ENCODE measurements at places on chromosomes 4 and X. TPM values are rescaled to one million over a fixed set of nuclear protein-coding genes. Genes with fewer than 3 reads are reported as not detected.

- no peak for DNase-seq
- H3K27me3 ChIP-seq: no peaks in the 10 kb centered on the region
- no peak overlapping the region for H3K27ac ChIP-seq
- H3K4me1 ChIP-seq: no peaks in the 10 kb centered on the region
- H3K36me3 ChIP-seq: peaks cover 8% of the 10 kb centered on the region
These were observed 6.0 kb upstream of the TEC start for GRCh38 chr4:48275686-48276085.

DNA sequence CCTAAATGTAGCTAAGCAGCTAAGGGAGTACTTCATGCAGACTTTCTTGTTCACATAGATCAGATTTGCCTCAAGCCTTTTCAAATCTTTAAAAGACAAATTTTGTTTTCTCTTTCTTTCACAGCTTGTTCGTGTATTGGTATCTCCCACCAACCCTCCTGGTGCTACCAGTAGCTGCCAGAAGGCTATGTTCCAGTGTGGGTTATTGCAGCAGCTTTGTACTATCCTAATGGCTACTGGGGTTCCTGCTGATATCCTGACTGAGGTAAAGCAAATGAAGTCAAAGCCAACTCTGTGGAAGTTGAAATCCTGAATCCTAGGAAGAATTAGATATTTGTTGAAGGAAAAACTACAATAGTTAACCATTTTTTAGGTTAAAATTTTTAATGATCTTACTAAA lies 62.6 kb downstream of the USO1 start:
- no peaks in the 10 kb centered on the region for H3K4me1 ChIP-seq
- H3K4me3 ChIP-seq: no peak overlapping the region
- no peak overlapping the region for H3K27ac ChIP-seq
- peaks cover 59% of the 10 kb centered on the region for H3K36me3 ChIP-seq

DNA sequence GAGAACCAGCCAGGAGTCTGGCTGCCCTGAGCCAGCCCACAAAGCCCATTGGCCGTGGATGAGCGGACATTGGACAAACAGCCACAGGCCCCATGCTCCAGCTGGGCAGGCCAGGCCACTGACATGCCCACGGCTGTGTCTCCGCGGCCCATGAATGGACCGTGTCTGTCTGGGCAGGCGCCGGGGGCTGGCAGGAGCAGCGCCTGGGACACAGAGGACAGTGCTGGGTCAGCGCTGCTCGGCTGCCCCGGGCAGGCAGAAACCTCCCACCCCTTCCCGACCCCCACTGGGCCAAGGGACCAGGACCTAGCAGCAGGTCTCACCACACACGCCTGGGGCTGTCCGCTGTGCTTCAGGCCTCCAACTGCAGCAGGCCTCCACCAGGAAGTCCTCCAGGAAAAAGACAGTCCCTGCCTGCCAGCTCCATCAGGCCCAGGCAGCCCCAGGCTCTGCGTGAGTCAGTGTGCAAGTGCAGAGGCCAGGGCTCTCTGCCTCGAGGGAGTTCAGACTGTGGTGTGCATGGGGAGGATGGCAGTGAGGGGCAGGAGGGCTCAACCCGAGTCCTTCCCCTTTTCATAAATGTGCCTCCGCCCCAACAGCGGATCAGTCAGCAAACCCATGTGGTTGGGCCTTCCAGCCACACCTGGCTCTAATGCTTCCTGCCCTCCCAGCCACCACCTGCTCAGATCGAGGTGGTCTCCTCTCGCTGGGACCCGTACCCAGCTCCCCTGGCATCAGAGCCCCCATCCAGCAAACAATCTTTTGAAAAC lies 17.2 kb upstream of the FGFR3 start:
- no peak overlapping the region for H3K4me3 ChIP-seq
- no peak for DNase-seq
- H3K4me1 ChIP-seq: peaks cover 2% of the 10 kb centered on the region
- no peaks in the 10 kb centered on the region for H3K27me3 ChIP-seq

DNA sequence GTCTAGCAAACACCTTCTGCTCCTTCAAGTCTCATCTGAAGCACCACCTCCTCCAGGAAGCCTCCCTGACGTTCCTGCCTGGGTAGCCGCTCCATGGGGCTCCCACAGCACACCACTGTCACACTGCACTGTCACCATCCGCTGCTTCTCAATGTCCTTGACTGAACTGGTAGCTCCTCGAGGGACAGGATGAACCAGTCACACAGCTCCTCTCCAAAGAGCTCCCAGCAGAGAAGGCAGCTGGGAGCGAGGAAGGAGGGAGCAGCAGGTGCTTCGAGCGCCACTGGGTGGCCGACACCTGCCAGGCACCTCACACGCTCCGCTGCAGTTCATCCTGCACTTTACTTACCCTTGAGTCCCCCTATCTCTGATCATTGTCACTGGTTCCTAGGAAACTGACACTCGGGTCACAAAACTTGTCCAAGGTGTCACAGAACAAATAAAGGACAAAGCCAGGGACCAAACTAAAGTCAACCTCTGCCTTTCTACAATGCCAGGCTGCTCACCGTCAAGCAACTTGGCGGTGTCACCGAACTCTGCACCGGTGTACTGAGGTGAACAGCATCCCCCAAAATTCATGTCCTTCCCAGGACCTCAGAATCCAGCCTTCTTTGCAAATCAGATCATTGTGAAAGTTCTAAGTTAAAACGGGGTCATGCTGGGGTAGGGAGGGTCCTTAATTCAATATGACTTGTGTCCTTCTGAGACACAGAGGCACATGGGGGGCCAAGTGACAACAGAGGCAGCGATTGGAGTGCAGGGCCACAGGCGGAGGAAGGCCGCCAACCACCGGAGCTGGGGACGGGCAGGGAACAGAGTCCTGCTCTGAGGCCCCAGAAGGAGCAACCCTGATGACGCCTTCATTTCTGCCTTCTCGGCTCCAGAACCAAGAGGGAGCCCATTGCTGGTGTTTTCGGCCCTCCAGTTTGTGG lies 5.5 kb upstream of the S100P start:
- no peak overlapping the region for H3K4me3 ChIP-seq
- H3K27ac ChIP-seq: no peak overlapping the region
- no peaks in the 10 kb centered on the region for H3K4me1 ChIP-seq
- peaks cover 15% of the 10 kb centered on the region for H3K36me3 ChIP-seq

DNA sequence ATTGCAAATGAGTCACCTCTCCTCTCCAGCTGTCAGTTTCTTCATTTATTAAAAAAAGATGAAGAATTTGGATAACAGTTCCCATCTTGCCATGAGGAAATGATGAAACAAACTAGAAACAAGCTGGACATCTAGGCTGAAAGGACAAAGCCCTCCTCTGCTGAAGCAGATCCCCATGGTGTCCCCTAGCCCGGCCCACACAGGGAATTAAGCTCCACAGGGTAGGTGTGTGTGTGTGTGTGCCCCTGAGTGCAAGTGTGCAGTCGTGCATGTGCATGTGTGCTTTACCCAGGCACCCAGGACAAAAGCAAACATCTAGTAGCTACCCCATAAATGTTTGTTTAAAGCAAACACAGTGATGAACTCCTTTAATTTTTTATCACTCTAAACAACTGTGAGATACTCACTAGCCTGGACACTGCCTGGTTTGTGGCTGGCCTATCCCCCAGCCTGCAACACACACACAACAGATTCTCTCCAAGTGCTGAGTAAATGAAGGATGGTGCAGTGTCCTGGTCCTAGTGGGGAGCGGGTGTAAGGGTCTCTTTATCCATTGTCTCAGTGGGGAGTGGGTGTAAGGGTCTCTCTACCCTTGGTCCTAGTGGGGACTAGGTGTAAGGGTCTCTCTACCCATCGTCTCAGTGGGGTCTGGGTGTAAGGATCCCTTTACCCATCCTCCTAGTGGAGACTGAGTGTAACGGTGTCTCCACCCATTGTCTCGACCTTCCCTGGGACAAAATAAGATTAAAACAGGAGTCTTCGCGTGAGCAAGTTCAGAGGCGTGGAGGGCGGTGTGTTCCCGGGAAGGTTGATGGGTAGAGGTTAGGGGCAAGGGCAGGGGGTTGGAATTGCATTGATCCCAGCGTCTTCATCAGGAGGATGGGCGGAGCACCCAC lies 688 bp upstream of the EVC start:
- no peak for DNase-seq
- H3K4me3 ChIP-seq: peak overlapping the region; percentile 80
- peaks cover 19% of the 10 kb centered on the region for H3K36me3 ChIP-seq
- peaks cover 5% of the 10 kb centered on the region for H3K27me3 ChIP-seq

DNA sequence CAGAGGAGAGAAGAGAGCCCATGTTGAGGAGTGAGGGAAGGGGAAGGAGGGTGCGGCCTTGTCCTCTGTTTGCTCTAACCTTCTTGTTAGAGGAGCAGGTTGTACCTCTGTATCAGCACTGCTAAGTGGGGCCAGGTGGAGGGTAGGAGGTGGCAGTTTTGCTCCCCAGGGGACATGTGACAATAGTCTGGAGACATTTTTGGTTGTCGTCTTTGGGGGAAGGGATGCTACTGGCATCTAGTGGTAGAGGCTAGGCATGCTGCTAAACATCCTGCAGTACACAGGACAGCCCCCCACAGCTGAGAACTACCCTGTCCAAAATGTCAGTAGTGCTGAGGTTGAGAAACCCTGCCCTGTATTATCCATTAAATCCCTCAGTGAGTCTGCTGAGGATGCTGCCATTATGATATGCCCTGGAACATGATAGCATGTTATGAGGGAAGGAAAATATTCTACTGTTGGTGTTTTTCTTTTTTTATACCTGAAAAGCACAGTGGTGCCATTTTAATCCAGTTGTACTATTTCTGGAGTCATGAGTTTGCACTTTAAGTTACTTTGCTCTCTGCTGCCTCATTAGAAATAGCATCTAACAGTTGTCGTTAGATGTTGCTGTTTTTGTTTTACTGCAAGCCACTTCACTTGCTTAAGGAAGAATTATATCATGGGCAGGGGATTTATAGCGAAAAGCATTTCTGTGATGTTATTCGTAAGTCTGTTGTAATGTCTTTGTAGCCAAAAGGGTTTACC lies 90.6 kb downstream of the LRP2BP start:
- H3K4me1 ChIP-seq: peaks cover 13% of the 10 kb centered on the region
- no peaks in the 10 kb centered on the region for H3K27me3 ChIP-seq
- H3K4me3 ChIP-seq: no peak overlapping the region
- DNase-seq: peak; percentile 69
- H3K36me3 ChIP-seq: peaks cover 28% of the 10 kb centered on the region

- H3K4me1 ChIP-seq: peaks cover 6% of the 10 kb centered on the region
- H3K27me3 ChIP-seq: peaks cover 1% of the 10 kb centered on the region
- H3K27ac ChIP-seq: no peak overlapping the region
- DNase-seq: peak; percentile 61
- H3K36me3 ChIP-seq: peaks cover 11% of the 10 kb centered on the region
These were observed 133.3 kb upstream of the ZIC3 start for GRCh38 chrX:137432609-137433008.

GRCh38 chr4:139972305-139972704 lies 181.7 kb downstream of the MAML3 start:
- H3K4me3 ChIP-seq: no peak overlapping the region
- no peak overlapping the region for H3K27ac ChIP-seq
- H3K27me3 ChIP-seq: peaks cover 51% of the 10 kb centered on the region
- H3K36me3 ChIP-seq: no peaks in the 10 kb centered on the region
- no peaks in the 10 kb centered on the region for H3K4me1 ChIP-seq

DNA sequence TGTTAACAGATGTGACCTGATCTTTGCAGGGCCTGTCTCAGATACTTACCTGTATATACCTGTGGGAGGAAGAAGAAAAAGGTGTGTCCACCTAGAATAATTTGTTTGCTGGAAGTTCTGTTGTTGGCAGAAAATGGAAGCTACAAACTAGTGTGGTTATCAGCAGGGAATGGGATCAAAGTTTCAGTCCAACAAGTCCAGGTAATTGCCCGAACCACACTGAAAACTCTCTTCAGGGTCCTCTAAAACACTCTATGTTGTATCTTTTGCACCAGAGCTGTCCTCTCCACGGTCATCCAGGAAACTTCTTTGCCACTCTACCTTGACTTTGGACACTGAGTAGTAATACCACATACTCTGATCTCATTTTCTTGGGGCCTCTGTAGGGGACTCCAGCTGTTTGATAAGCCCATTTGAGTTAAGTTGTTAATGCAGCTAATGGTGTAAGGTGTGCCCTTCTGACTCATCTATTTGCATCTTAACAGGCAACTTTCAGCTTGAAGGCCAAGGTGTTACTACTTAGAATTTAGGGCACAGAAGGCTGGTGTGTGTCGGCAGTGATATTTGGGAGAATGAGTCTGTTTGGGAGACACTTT lies 38.7 kb upstream of the GATB start:
- peaks cover 5% of the 10 kb centered on the region for H3K36me3 ChIP-seq
- no peak for DNase-seq
- H3K27me3 ChIP-seq: no peaks in the 10 kb centered on the region
- no peak overlapping the region for H3K4me3 ChIP-seq

GRCh38 chrX:362351-362750 lies 24.4 kb downstream of the PPP2R3B start:
- no peaks in the 10 kb centered on the region for H3K27me3 ChIP-seq
- no peak overlapping the region for H3K27ac ChIP-seq
- H3K4me3 ChIP-seq: no peak overlapping the region
- no peaks in the 10 kb centered on the region for H3K4me1 ChIP-seq

DNA sequence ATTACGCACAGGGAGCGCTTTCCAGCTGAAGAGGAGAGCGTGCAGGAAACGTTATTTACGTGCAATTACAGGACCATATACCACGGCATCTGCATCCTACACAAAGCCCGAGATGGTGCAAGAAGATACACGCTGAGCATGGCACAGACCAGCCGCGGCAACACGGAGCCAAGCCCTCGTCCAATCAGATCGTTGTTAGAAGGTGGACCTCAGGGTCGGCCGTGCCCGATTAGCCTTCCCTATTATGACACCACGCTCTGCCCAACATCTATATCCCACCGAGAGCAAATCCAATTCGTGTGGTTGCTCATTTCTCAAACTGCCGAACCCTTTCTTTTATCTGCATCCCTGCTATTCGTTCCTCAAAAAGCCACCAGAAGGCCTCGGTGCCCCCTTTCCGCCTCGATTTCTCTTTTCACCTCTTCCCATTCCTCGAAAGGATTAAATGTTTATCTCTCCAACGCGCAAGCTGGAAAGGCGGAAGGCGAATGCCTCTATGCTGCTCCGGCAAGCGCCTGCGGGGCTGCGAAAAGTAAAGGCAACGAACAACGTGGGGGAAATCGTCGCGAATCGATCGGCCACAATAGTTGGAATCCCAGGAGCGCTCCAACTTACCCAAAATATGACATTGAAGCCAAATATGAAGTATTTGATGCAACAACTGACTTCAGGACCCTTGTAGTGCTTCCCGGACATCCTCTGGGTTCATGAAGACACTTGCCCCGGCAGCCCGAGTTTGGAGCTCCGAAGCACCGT lies 702 bp downstream of the TSPAN5 start:
- H3K4me3 ChIP-seq: peak overlapping the region; percentile 92
- H3K27me3 ChIP-seq: peaks cover 5% of the 10 kb centered on the region
- H3K36me3 ChIP-seq: peaks cover 3% of the 10 kb centered on the region

DNA sequence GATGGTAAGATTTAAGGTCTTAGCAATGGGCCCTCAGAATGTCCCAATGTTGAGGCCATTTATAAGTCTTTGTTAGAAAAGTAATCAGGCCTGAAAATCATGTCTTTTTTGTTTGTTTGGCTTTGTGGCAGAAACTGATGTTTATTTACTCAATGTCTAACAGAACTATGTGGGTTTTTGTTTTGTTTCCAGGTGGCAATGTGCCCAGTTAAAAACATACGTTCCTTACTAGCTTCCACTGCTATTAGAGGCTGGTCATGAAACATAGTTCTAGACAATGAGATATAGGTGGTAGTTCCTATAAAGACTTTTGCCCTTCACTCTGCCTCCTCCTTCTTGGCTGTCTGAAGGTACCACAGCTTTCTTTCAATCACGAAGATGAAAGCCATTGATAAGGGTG lies 108.8 kb downstream of the C4orf51 start:
- H3K27me3 ChIP-seq: no peaks in the 10 kb centered on the region
- H3K27ac ChIP-seq: no peak overlapping the region
- H3K4me3 ChIP-seq: no peak overlapping the region
- peaks cover 3% of the 10 kb centered on the region for H3K4me1 ChIP-seq
- H3K36me3 ChIP-seq: peaks cover 30% of the 10 kb centered on the region

- H3K4me1 ChIP-seq: no peaks in the 10 kb centered on the region
- no peaks in the 10 kb centered on the region for H3K36me3 ChIP-seq
- no peak overlapping the region for H3K4me3 ChIP-seq
- peak; percentile 24 for DNase-seq
These were observed 18.7 kb downstream of the NAT8L start for GRCh38 chr4:2077537-2078460.

The TMPRSS11F gene
- not detected for total RNA-seq

The SMIM10L2A gene
- 18.3 TPM for total RNA-seq

All from H9 (cell line).